ENCODE measurements at places on chromosomes 3 and 15. TPM values are rescaled to one million over a fixed set of nuclear protein-coding genes. Genes with fewer than 3 reads are reported as not detected.

CNTN4 gene
- total RNA-seq: 102 TPM

MOBP gene
- 0.63 TPM for total RNA-seq

MAGEL2 gene
- 1.9 TPM for total RNA-seq

GP5 gene
- not detected for total RNA-seq

LRRC49 gene
- total RNA-seq: 201 TPM

GLDN gene
- total RNA-seq: 2.2 TPM

CCK gene
- total RNA-seq: 7.8 TPM

TRIM69 gene
- 32.6 TPM for total RNA-seq

SERPINI1 gene
- total RNA-seq: 95.8 TPM

ANKUB1 gene
- total RNA-seq: 0.63 TPM

OR5H15 gene
- total RNA-seq: not detected

DTX3L gene
- total RNA-seq: 2.8 TPM

TAGLN3 gene
- 141 TPM for total RNA-seq

HRG gene
- total RNA-seq: not detected

Data from parietal lobe (tissue), 2 donors.